ENCODE measurements at places on chromosomes 7 and 10.
A peak's percentile ranks its signal among the peaks of the same experiment; 100 is the strongest.

DNA sequence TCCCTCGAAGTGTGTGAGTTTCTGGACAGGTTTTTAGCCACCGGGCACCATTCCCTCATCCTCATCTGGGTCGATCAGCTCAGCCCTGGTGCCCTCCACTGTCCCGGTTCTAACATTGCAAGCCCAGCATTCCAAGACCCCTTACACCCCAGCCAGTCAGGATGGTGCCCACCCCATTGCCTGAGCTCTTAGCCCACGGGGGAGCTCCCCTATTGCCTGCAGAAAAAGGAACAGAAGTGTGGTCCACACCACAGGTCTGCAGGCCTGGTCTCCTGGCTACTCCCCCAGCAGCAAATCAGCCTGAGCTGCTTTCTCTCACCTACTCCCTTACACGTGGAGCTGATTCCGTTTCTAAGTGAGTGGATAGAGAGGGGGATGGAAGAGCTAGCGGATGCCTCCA lies 4.8 kb downstream of the CALML5 start:
- DNase-seq = no peak

- DNase-seq = no peak
Observed at GRCh38 chr7:137306748-137307147, 36.8 kb downstream of the PTN start.

DNA sequence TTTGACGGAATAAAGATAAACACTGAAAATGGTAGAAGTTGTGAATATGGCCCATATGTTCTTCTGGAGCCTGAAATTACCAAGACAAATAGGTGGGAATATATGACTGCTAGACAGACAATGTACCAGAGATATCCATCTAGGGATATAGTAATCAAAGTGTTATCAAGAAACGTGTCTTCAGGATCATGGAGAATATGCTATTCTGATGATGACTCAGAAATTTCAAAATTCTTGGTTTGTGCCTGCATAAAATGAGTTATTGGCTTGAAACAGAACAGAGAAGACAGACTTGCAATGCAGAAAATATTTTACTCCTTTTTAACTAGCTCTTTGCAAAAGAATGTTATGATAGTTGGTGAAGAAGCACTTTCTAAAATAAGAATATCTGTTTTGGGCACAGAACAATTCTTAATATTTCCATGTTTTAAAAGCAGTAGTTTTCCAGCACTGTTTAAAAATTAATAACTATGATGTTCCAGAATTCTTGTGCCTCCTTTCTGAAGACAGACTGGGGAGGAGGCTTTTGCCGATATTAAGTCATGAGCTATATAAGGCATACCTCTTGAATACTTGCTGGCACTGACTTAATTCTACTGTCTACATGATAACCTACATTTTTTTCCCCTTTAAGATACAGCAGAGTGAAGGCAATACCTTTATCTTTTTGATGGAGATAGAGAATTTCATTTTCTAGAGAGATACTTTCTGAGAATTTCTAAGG lies 34.4 kb upstream of the CABCOCO1 start:
- no peak for DNase-seq

DNA sequence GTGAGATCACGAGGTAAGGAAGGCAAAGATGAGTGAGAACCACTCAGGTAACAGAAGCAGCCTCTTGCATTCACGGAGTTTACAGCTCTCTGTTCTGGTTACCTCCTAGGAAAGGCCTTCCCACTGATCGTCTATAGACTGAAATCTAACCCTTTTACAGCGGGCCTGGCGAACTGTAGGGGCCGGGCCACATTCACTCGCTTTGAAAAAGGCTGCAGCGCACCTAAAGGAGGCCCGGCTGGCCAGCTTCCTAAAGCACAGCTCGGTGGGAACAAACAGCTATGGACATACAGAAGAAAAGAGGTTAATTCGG lies 565 bp downstream of the ATP5MK start:
- DNase-seq = no peak

DNA sequence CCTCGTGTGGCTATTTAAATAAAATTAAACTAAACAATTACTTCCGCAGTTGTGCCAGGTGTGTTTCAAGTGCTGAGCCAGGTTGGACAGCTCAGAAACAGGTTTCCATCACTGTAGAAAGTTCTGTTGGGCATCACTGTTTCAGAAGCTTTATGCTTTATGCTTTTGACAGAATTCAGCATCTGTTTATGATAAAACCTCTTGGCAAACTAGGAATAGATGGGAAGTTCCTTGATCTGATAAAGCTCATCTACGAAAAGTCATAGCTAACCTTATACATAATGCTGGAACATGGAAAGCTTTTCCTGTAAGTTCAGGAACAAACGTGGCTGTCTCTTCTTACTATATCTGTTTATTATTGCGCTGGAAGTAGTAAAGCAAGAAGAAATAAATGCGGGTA lies 143.4 kb downstream of the DOCK1 start:
- DNase-seq = no peak

GRCh38 chr7:140127360-140128127 lies 49.2 kb downstream of the KDM7A start:
- DNase-seq = no peak

- DNase-seq = no peak
Observed at GRCh38 chr7:50725774-50726173, 56.9 kb downstream of the GRB10 start.

DNA sequence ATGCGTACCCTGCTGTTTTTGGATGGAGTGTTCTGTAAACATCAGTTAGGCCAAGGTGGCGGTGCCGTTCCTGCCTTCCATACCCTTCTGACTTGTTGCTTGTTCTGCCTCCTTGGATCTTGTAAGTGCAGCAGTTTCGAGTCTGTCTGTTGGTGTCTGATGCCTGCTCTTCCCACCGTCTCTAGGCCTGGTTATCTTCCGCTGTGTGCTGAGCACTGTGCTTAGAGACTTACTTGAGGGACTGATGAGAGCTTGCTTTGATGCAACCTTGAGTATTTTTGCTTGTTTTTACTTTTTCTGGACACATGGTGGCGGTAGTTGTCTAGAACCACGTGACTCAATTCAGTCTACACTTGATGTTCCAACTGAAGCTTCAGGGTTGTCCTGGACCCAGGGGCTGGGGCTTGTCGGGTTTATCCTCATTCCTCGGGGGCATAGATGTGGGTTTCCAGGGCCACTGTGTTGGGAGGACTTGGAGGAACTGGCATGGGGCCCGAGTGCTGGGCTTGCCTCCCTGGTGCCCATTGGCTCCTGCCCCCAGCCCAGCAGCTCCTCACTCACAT lies 14.4 kb upstream of the SPRN start:
- DNase-seq = peak; percentile 50

GRCh38 chr7:913736-914520 lies 37.6 kb downstream of the GET4 start:
- no peak for DNase-seq

DNA sequence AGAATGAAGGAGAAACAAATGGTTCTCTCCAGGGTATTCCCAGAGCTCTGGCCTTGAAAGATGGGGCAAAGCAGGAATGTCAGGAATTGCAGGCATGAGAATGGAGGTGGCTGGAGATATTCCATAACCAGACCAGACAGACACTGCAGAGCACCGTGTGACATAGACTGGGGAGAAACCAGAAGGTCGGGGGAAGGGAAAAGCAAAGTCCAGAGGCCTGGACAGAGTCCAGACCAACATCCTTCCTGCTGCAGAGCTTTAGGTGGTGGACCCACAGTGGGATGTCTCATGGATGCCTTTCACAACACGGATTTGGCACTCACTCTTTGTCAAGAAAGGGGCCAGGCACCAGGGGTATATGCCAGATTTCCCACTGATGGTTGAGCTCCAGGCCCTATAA lies 177.2 kb upstream of the INHBA start:
- no peak for DNase-seq

- DNase-seq = no peak
Observed at GRCh38 chr10:26550774-26551526, 112.8 kb downstream of the APBB1IP start.

- DNase-seq = no peak
Observed at GRCh38 chr7:36790311-36790787, 66.1 kb upstream of the AOAH start.

- DNase-seq = no peak
Observed at GRCh38 chr10:132739225-132739613, 46.7 kb downstream of the NKX6-2 start.

GRCh38 chr10:90204956-90205314 lies 503.5 kb downstream of the KIF20B start:
- DNase-seq = no peak

DNA sequence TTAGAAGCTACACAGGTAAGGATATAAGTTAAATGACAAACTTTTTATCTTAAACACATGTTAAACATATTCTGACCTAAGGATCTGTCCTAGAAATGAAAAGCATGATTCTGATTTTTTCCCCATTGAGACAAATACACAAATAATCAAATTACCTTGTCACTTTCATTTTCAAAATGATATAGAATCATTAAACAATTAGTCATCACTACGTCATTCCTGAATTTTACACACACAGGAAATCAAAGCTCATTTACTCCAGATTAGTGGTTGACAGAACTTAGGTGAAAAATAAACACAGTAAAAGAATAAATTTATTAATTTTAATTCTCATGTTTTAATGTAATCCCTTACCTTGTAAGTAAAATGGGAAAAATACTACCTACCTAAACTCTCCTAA lies 89.0 kb downstream of the AASS start:
- no peak for DNase-seq

GRCh38 chr7:137519181-137519691 lies 175.7 kb upstream of the PTN start:
- no peak for DNase-seq

DNA sequence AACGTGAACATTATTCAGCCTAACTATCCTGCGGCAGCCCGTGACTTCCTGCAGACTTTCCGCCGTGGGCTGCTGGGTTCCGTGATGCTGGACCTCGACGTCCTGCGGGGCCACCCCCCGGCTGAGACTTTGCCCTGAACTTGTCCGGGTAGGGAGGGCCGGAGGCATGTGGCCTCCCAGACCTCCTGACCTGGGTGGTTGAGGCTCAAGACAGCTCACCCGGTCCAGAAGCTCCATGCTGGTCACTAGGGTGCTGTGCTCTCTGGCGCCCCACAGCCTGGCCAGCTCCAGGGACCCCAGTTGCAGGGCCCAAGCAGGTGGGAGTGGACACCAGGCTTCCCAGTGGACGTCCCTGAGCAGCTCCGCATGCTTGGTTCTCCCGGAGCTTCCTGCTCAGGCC lies 4.4 kb downstream of the SPRN start:
- no peak for DNase-seq

GRCh38 chr7:144474800-144475615 lies 71.5 kb upstream of the NOBOX start:
- DNase-seq = no peak

- no peak for DNase-seq
Observed at GRCh38 chr10:97781618-97782331, 10.0 kb upstream of the SFRP5 start.

DNA sequence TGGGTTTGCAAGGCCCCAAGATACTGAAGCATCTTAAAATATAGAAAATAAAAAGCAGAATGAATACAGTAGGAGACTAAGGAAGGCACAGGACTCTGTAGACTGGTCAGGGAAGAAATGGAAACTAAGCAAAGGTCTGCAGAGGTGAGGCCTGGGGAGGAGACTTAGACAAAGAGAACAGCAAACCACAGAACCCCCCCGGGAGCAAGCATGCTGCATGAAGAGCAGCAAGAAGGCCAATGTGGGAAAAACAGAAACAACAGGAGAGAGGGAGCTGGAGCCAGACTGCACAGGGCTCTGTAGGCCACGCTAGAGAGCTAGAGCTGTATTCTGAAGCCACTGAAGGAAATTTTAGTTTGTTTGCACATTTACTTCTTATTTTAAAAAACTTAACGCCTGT lies 45.7 kb upstream of the ARID5B start:
- no peak for DNase-seq

DNA sequence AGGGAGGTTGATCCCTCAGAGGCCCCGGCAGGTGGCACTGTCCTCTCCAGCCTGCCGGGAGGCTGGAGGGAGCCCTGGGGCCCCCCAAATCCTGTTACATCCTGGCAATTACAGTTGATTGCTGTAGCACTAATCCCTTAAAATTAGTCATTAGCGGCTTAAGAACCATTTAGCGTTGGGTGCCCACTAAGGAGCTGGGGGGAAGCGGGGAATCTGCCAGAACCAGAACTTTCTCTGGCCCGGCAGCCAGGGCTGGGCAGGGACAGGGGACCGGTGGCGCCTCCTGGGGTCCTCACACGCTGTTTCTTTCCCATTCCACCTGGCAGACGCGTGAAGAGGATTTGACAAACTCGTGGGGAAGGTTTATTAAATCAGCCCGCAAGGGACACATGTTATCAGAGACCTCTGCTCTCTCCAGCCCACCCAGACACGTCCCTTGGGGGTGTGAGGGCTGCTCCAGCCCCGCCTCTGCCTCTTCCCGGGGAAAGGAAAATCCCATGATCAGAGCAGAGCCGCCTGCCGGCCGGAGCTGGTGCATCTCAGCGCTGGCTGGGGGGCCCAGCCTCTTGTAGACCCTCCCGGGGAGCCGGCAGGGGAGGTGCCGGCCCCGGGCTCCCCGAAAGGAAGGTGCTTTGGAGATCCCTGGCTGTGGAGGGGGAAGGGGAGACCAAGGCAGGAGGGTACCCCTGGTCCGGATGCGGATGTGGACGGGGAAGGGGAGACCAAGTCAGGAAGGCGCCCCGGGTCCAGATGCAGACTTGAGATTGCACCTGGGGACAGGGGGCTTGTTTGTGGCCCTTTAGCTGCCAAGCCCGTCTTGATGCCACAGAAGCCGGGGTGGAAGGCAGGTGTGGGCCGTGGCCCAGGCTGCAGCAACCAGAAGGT lies 142.7 kb downstream of the ELFN1 start:
- peak; percentile 62 for DNase-seq
